ENCODE measurements at places on chromosomes 5 and 9. TPM values are rescaled to one million over a fixed set of nuclear protein-coding genes. Genes with fewer than 3 reads are reported as not detected.

DNA sequence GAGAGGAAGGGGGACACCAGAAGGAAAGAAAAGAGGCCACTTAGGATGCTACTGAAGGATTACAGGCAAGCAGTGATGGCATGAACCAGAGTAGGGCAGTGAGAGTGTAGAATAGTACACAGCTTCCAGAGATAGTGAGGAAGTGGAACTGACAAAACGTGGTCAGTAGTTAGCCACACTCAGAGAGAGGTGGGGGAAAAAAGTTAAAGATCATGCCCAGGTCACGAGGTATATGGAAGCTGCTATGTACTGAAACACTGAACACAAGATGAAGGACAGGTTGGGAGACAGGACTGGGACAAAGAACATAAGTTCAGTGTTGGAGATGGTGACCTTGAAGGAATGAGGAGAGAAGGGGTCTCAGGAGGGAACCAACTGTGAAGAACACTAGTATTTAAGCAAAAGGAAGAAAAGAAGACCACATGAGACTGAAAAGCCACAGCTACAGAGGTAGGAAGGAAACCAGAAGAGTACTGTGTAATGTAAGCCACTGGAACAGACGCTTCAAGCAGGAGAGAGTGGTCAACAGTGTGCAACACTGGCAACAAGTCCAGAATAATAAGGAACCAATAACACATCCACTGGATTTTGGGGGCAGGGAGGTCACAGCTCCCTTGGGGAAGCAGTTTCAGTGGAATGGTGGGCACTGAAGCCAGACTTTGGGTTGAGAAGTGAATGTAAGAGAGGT, 45.5 kb downstream of the ELL2 start:
- DNase-seq: no peak
- no peaks in the 10 kb centered on the region for H3K4me1 ChIP-seq
- peaks cover 2% of the 10 kb centered on the region for H3K36me3 ChIP-seq
- no peak overlapping the region for H3K4me3 ChIP-seq
- no peak overlapping the region for H3K27ac ChIP-seq
- H3K27me3 ChIP-seq: no peaks in the 10 kb centered on the region

GRCh38 chr9:18382243-18382642, 91.7 kb upstream of the ADAMTSL1 start:
- H3K4me3 ChIP-seq: no peak overlapping the region
- no peak overlapping the region for H3K27ac ChIP-seq
- no peak for DNase-seq
- H3K36me3 ChIP-seq: no peaks in the 10 kb centered on the region

ZDHHC11B gene
- total RNA-seq: 0.71 TPM

- no peaks in the 10 kb centered on the region for H3K4me1 ChIP-seq
- H3K27ac ChIP-seq: no peak overlapping the region
- DNase-seq: no peak
Observed at GRCh38 chr5:169814045-169814444, 166.2 kb downstream of the INSYN2B start.

DNA sequence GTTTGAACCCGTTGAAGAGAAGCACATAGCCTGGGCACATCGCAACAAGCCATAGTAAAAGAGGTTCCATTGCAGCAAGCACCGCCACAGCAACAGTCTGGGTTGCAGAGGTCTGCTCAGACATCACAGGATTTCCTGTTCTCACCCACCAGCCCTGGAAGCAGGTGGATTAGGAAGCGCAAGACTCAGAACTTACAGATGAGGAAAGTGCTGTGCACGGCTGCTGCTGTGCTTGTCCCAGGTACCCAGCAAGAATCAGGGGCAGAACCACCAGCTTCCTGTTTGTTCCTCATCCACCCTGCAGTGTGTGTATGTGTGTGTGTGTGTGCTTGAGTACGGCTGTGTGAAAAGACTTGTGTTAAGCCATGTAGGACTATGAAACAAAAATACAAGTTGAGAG, 124.7 kb upstream of the IRX2 start:
- no peaks in the 10 kb centered on the region for H3K36me3 ChIP-seq
- no peak for DNase-seq
- no peaks in the 10 kb centered on the region for H3K4me1 ChIP-seq
- H3K27me3 ChIP-seq: no peaks in the 10 kb centered on the region
- H3K27ac ChIP-seq: no peak overlapping the region

GRCh38 chr5:158947846-158948245, 151.9 kb downstream of the EBF1 start:
- no peak overlapping the region for H3K4me3 ChIP-seq
- H3K36me3 ChIP-seq: no peaks in the 10 kb centered on the region
- H3K4me1 ChIP-seq: no peaks in the 10 kb centered on the region
- DNase-seq: no peak

IGFBPL1 gene
- 6.0 TPM for total RNA-seq
